ENCODE measurements at places on chromosomes 6 and 20.

- no peak for DNase-seq
Observed at GRCh38 chr6:35495258-35496035, 1.4 kb downstream of the TEAD3 start.

GRCh38 chr20:7010527-7010926 lies 243.0 kb downstream of the BMP2 start:
- no peak for DNase-seq

- DNase-seq = no peak
Observed at GRCh38 chr6:5104667-5105066, 19.5 kb downstream of the PPP1R3G start.

DNA sequence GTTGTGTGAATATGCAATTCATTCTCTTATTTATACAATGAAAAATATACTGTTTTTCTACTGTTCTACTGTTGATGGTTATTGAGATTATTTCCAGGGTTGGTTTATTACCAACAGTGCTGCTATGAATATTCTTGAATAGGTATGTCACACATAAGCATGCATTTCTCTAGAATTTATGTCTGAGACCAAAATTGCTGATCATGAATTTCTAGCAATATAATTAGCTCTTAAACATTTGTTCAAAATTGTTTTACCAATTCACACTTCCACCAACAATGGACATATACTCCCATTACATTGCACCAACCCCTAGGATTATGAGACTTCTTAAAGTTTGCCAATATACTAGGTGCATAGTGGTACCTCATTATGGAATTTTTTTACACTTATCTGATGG lies 164.1 kb upstream of the KCNQ5 start:
- no peak for DNase-seq

DNA sequence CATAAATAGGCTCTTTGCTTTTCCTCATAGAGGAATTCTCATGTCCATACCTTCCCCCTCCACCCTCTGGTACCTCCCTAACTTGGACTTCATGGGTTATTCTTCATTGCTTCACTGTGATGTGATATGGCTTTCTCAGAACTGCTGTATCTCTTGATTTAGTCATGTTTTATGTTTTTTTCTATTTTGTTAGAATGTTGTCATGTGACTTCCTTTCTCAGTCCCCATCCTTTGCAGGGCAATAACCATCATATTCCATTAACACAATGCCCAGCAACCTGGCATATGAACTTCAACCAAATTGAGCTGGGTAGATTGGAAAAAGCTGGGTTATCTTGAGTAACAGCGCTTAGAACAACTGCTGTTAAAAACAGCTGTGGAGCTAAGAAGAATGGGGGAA lies 190.9 kb upstream of the PRSS16 start:
- no peak for DNase-seq

GRCh38 chr20:58141496-58141895 lies 87.0 kb downstream of the ANKRD60 start:
- no peak for DNase-seq

Measured in NCI-H526 (cell line).